Endothelial cell of coronary artery (primary cell): ENCODE measurements at places on chromosomes 2 and 18. TPM values are rescaled to one million over a fixed set of nuclear protein-coding genes. Genes with fewer than 3 reads are reported as not detected.

Gene MPP4
- total RNA-seq = 7.4 and 8.9 TPM in 2 replicates

Gene GALNT5
- total RNA-seq = under 0.01 and 6.4 TPM in 2 replicates

Gene GPR17
- total RNA-seq = not detected in 2 replicates

Gene MC4R
- total RNA-seq = not detected in 2 replicates

Gene HOXD13
- not detected in 2 replicates for total RNA-seq

Gene TMEM163
- total RNA-seq = 2.3 and 6.6 TPM in 2 replicates

Gene THSD7B
- total RNA-seq = under 0.01 TPM in 1 of 2 replicates, not detected in the other
